Skeletal muscle cell (primary cell): ENCODE measurements at places on chromosomes 13 and 19.

DNA sequence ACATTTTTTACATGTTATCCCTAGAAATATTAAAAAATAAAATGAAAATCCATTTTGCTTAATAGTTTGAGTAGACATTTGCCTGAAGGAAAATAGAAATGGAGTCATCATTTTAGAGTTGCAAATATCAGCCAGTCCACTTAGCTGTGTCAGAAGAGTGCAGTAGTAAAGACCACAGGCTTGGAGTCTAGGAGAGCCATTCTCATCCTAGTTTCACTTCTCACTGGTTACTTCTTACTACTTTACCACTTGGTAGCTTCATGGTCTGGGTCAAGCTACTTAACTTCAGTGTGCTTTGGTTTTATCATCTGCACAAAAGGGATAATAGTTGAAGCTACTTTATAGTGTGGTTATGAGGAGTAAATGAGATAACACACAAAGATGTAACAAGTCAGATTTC lies 286.5 kb upstream of the NBEA start:
- no peak for DNase-seq

- DNase-seq, result no peak
Measured at GRCh38 chr13:99382428-99383133, 75.4 kb upstream of the GPR183 start.

DNA sequence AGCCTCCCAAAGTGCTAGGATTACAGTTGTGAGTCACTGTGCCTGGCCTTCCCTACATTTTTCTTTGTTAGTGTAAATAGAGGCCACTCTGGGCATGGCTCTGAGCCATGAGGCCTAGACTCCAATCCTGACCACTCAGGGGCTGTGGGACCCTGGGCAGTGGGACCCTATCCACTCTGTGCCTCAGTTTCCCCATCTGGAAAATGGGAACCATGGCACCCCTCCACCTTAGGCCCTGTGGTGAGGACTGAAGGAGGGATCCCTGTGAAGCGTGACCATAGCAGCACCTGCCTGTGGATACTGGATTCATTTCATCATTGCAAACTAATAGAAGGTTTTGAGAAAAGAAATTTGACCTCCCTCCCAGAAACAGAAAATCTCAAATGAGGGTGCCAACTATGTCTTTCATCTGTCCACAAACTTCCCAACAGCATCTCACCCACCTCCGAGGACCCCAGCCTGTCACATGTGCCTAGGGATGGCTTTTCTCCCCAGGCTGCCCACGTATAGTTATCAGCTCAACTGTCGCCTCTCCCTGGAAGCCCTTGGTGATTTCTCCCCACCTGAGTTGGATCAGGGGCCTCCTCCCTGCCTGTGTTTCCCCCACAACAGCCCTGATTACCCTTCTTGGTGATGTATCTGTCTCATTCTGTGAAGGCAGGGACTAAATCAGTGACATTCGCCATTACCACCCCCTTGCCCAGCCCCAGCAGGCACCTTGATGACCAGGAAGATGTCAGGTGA lies 5.6 kb downstream of the ANGPTL8 start:
- DNase-seq, result no peak

- no peak for DNase-seq
Measured at GRCh38 chr13:59437544-59438301, 726.0 kb downstream of the DIAPH3 start.

GRCh38 chr13:65411521-65411920 lies 1818.6 kb downstream of the PCDH9 start:
- no peak for DNase-seq

DNA sequence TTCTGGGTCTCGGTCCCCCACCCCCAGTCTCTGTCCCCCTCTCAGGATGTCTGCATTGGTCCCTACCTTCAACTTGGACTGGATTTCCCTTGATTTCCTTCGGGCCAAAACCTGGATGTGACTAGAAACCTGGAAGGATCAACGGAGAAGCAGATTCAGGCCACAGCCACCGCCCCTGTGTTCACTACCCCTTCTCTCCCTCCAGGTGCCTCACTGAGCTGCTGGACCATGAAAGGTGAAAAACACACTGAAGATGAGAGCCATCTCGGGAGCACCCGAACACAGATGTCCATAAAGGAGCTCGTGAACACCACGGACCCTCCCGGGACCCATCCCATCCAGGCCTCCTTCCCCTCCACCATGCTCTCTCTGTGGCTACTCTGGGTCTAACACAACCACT lies 5.0 kb downstream of the TEAD2 start:
- no peak for DNase-seq

DNA sequence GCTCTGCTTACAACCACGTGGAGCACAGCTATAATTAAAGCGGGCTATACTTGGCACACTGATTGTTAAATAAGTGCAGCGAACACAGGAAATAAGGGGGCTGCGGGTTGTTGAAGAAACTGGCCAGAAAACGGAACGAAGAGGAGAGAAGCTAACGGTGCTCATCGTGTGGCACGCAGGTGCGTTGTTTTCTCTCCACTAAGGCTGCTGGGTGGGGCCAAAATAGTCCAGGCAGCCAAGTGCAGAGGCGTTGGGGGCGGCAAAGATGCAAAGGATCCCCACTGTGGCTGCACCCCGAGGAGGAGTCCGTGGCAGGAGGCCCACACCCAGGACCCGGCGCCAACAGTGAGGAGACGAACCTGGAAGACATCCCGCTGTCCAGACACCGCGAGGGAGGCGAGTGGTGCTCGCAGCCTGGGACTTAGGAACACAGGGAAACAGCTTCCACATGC lies 8.1 kb upstream of the ARL11 start:
- DNase-seq, result no peak

DNA sequence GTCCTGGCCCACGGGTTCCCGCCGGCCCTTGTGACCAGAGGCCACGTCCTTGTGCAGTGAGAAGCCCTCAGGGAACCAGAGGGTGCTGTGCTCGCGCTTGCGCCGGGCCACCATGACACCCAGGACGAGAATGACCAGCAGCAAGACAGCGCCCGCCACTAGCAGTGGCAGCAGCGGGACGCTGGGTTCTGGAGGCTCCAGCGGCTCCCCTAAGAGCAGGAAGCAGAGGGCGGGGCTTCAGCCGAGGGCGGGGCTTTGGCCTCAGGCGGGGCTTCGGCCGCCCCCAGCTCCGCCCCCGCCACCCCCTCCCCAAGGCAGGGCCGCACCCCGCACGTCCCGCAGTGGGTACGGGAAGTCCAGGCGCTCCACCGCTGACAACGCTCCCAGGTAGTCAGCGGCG lies 30.4 kb downstream of the NOTCH3 start:
- no peak for DNase-seq

DNA sequence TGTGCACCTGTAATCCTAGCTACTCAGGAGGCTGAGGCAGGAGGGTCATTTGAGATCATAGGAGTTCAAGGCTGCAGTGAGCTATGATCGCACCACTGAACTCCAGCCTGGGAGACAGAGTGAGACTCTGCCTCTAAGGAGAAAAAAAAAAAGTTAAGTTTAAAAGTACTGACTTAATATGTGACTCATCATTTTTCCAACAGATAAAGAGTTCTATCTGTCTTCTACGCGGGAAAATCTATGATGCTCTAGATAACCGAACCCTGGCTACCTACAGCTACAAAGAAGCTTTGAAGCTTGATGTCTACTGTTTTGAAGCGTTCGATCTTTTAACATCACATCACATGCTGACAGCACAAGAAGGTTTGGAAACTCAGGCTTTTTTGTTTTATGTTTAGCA lies 7.2 kb downstream of the CDC16 start:
- no peak for DNase-seq

- peak; percentile 31 for DNase-seq
Measured at GRCh38 chr13:23898101-23898500, 799 bp upstream of the C1QTNF9B start.

- DNase-seq, result no peak
Measured at GRCh38 chr19:55611983-55612645, 6.7 kb downstream of the ZNF865 start.

GRCh38 chr19:50717891-50718254 lies 1.7 kb downstream of the SHANK1 start:
- no peak for DNase-seq

- peak; percentile 93 for DNase-seq
Measured at GRCh38 chr13:110109910-110110309, 197.0 kb downstream of the COL4A1 start.

DNA sequence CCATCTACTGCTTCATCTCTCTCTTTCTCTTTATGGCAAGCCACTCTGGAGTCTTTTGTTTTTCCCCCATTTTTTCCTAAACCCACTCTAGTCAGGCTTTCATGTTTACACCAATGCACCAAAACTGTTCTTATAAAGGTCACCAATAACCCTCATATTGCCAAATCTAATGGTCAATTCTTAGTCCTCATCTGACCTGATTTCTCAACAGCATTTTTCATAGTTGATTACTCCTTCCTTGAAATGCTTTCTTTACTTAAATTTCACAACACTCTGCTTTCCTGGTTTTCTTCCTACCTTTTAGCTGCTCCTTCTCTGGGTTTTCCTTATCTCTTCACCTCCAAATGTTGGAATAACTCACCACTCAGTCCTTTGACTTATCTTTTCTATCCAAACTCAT lies 47.9 kb downstream of the MICU2 start:
- DNase-seq, result no peak

DNA sequence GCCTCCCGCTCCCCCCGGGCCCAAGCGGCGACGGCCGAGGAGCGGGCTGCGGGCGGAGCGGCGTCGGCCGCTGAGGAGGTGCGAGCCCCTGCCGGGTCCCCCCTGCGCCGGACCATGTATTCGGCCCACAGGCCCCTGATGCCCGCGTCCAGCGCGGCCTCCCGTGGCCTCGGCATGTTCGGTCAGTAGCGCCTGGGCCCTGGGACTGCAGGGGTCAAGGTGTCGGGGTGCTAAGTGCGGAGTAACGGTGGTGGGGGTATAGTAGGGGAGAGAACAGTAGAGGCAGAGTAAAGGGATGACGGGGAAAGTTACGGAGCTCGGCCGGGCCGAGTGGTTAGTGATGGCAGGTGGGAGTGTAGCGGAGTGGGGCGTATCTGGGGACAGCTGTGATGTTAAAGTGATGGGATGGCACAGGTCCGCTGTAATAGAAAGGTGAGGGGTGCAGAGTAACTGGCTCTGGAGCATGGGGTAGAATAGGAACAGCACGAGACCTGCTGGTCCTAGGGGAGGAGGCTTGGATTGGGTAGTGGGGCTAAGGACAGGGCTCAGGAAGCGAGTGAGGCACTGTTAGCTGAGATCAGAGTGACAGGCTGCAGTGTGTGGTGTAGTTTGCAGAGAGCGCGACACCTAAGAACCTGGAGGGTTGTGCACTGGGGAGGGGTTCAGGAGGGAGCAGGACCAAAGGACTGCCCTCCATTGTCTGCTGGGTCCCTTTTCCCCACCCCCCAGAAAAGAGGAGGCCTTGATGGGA lies 15.7 kb downstream of the CIC start:
- no peak for DNase-seq

DNA sequence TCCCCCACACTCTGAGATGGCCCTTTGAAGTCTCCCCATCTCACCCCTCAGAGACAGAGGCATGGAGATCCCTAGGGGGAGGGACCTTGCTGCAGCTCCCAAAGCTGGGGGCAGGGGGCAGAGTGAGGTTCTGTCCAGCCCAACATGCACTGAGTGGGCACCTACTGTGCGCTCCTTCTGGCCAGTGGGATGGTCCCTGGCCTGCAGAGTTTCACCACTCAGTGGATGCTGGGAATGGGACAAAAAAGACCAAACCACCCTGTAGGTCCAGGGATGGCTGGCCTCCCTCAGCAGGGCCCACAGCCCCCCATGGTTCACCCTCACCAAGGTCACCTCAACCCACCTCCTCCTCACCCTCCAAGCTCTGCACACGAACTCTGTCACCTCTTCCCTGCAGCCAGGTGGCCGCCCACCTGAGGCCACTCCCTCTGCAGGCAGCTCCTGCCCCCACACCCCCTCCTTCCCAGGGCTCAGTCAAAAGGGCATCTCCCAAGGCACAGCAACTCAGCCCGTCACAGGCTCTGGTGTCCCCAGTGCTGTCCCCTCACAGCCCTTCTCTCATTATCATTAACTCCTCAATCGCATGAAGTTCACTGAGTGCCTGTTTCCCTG lies 16.1 kb downstream of the CEACAM21 start:
- DNase-seq, result no peak

DNA sequence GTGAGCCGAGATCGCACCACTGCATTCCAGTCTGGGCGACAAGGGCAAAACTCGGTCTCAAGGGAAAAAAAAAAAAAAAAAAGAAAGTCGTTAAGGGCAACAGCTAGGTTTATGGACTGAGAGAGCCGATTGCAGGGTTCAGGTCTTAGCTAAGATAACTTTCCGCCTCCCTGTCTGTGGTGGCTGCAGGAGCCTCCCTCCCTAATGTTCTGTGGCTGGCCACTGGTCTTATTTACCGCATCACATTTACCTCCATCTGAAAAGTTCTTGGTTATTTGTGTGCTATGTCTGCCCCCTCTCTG lies 722 bp upstream of the CRTC1 start:
- no peak for DNase-seq

- no peak for DNase-seq
Measured at GRCh38 chr19:39328046-39328705, 7.5 kb upstream of the LRFN1 start.

DNA sequence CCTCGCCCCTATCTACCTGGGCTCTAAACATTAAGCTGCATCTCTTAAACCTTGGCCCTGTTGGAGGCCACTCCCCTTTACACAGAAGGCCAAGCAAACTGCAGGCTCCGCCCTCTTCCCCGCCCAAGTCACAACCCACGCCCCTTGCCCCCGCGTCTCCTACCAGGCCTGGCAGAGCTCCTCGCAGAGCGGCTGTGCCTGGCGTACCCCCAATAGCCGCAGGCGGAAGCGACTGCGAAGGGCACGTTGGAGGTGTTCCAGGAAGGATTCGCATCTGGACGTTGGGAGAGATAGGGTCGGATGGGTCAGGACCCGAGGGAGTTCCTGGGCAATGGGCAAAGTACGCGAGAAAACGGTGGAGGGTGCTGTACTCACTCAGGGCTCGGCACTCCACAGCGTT lies 5.9 kb downstream of the RTBDN start:
- DNase-seq, result no peak

DNA sequence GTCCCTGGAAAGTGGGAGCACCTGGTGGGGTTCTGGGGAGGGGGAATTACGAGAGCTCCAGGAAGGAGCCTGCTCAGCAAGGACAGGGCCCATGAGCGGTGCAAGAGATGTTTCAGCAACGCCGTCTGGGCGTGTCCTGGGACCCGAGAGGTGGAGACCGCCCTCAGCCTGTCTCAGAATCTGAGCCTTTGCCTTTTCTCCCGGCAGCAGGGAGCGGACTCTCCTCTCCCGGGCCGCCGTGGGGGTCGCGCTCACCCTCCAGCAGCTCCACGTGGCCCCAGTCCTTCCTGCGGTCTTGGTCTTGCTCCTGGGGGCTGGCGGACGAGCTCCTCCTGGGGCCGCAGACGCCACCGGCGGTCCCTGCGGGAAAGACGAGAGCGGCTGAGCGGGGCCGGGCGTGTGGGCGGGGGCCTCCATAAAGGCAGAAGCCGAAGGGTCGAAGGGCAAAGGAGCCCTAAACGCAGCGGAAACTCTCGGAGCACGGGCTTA lies 714 bp downstream of the POLRMT start:
- DNase-seq, result peak; percentile 24
